ENCODE measurements at places on chromosomes 1 and 21.
A peak's percentile ranks its signal among the peaks of the same experiment; 100 is the strongest.

DNA sequence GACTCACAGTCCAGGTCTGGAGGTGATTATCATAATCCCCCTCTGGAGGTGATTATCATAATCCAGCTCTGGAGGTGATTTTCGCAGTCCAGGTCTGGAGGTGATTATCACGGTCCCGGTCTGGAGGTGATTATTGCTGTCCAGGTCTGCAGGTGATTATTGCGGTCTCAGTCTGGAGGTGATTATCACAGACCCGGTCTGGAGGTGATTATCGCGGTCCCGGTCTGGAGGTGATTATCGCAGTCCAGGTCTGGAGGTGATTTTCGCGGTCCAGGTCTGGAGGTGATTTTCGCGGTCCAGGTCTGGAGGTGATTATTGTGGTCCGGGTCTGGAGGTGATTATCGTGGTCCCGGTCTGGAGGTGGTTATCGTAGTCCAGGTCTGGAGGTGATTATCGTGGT, 76.6 kb downstream of the SDCCAG8 start:
- no peak for DNase-seq

DNA sequence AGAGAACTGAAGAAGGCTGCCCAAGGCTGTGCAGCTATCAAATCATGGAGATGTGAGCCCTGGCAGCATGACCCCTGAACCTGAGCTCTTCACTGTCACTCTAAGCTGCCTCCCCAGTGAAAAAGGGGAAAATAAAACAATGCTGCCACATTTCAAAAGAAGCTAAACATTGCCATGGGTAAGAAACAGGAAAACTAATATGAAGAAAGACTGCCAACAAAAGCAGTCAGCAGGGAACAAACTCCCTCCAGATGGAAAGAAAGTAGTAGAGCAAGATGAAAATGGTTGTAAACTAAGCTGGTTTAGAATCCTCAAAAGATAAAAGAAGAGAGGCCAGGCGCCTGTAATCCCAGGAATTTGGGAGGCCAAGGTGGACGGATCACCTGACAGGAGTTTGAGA, 36.2 kb upstream of the CSF1 start:
- no peak for DNase-seq

GRCh38 chr1:220878191-220879075, 810 bp upstream of the HLX start:
- no peak for DNase-seq

GRCh38 chr1:119469741-119470140, 37.3 kb upstream of the HSD3B1 start:
- DNase-seq, result no peak

DNA sequence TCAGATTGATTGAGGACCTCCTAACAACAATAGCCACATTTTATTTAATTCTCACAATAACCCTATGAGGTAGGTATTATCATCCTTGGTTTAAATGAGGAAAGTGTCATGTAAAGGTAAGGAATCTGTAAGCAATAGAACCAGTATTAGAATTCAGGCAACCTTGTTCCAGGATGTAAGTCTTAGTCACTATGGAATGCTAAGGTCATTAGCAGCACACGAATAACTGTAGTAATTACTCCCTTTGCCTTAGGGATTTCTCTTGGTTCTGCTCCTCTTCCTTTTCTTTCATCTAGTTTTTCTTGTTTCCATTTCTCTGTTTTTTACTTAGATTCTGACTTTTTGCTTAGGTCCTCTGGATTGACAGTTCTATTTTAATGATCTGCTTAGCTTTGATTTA, 23.1 kb upstream of the ATP6V1G3 start:
- DNase-seq, result no peak

- DNase-seq, result no peak
Observed at GRCh38 chr1:2590233-2591141, 3.9 kb downstream of the PRXL2B start.

DNA sequence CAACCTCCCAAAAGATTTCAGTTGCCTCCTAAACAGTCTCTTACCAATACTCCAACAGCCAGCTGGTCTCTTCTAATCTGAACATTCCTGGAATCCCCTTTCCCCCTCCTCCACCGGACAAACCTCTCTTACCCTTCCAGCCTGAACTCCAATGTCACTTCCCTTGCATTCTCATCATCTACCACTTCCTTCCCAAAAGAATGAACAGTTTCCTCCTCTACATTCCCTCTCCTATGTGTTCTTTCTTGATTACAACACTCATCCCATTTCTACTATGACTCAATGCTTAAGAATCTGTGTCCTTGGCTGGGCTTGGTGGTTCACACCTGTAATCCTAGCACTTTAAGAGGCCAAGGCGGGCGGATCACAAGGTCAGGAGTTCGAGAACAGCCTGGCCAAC, 417.1 kb downstream of the SETD4 start:
- DNase-seq, result peak; percentile 37

DNA sequence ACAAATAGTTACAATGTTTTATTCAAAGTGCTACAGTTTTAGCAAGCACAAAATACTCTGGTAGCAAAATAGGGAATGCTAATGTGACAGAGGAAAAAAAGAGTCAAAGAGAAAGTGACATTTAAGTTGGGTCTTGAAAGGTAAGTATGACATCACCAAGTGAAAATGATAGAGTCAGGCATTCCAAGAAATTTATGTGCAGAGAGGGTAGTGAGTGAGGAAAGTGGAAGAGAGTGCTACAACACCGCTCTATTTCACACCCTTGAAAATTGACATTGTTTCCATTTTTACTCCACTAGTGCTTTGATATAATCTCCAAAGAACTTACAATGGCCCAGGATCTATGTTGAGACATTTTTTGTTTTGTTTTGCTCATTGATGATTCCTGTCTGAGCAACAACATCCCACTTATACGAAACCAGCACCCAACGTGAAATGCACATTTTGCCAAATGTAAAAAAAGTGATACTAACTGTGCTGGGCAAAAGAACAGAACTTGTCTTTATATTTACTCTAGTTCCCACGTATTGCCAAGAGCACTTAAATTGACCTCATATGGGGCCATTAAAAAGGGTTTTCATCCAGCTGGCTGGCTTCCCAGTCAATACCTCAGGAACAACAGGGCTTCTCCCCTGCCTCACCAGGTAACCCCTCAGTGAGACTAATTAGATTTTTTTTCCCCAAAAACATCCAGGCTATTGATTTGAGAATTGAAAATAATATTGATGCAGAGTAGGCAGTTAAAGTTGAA, 206.3 kb upstream of the NR5A2 start:
- DNase-seq, result no peak

DNA sequence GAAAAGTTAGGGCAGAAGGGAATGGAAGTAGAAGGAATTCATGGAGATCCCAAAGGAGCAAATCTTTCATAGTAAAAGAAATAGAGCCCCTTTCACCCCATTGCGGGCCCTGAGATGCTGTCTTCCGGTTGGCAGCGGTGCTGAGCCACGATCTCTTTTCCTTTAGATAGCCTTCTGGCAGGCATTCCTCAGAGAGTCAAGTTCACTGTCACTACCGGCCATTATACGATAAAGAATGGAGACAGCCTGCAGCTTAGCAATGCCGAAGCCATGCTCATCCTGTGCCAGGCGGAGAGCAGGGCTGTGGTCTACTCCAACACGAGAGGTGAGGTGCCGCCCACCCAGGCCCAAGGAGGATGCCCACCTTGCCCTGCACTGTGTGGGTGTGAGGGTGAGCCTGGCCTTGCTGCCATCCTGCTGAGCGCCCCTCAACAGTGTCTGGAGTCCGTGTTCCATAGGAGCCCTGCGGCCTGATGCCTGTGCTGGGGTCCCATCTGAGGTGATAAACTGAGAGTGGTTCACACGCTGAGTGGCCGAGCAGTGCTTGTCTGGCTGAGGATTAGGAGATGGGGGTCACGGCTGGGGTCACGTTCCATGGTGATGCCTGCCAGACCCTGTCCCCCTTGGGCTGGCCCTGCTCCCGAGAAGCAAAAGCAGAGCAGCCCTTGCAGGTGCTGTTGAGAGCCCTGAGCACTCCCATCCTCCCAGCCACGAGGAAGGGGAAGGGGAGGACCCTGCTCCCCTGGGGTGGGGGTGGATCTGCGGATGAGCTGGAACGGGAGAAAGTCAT, 20.4 kb upstream of the PWP2 start:
- no peak for DNase-seq

DNA sequence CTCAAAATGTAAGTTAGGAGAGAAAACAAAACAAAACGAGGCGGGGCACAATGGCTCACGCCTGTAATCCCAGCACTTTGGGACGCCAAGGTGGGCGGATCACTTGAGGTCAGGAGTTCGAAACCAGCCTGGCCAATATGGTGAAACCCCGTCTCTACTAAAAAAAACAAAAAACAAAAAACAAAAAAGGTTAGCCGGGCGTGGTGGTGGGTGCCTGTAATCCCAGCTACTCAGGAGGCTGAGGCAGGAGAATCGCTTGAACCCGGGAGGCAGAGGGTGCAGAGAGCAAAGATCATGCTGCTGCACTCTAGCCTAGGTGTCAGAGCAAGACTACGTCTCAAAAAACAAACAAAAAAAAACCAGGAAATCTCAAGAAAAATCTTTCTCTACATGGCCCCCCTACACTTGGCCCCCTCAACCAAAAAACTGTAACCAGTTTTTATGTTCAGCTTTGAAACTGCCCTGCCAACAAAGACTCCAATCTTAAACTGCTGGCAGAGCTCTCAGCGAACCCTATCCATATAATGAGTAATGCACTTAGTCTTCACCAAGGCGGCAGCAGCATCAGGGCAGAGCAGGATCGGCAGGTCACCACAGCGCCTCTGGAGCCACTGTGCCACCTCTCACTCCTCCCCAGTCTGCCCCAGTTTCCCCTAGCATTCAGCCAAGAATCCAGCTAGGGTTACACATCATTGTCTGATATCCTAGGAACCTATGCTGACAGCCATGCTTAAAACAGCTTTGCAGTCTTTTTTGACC, 71.7 kb downstream of the JAK1 start:
- no peak for DNase-seq

DNA sequence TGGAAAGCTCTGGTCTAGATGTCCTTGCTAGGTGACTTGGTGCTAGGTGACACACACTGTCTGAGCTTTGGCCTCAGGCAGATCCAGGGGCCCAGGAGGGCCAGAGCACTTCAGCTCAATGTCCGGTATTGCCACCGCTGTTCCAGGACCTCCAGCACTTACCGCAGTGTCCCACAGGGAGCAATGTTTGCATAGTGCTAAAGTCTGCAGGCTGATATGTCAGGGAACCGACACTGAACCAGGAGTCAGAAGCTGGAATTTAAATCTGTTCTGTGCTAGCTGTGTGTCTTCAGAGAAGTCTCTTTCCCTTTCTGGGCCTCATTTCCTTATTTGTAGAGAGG, 19.3 kb downstream of the DHCR24 start:
- DNase-seq, result no peak

- no peak for DNase-seq
Observed at GRCh38 chr21:15495965-15496364, 233.8 kb upstream of the USP25 start.

Measured in GM03348 (cell line).